ENCODE measurements at places on chromosomes 11 and 22.

DNA sequence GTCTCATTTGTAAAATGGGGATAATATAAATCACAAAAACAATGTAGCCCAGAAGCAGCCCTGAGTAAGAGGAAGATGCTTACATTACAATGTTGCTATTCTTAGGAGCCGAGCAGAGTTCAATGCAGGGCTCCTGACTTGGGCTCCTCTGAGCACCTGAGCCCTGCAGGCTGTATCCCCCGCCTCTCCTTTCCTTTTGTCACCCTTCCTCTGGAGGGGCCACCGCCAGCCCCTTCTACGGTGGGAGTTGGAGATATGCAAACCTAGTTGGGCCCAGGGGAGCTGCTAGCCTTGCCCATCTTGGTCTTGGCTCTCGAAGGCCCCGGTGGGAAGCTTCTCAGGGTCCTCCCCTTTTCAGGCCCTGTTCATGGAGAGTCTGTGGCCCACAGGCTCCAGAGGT lies 8.4 kb upstream of the CSNK1E start:
- DNase-seq = no peak

- DNase-seq = peak; percentile 83
Observed at GRCh38 chr11:72814286-72815109, at the start of gene ATG16L2. ATG16L2 (plus strand) TSS chr11:72814411; CDS start chr11:72814446, 35 bp downstream.

GRCh38 chr11:102840018-102840417 lies 3.4 kb downstream of the MMP3 start:
- no peak for DNase-seq

DNA sequence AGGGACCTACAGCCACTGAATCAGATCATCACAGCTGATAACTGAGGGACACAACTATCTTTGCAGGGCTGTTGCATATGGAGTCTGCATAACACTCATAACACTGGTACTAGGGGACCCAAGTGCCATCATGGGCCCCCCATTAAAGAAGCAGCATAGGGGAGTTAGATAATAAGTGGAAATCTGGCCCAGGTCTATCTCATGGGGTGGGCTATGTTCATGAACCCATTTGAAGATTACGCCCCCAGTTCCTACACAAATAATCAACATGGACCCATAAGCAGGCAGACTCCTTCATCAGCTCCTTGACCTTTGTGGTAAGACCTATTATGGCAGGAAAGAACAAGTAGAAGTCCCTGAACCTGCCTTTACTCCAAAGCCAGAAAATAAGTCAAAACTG lies 48.8 kb downstream of the ASCL2 start:
- DNase-seq = no peak

- no peak for DNase-seq
Observed at GRCh38 chr11:40602866-40603552, 856.4 kb downstream of the LRRC4C start.

- no peak for DNase-seq
Observed at GRCh38 chr22:24948356-24949202, 2.1 kb upstream of the LHFPL7 start.

- no peak for DNase-seq
Observed at GRCh38 chr11:47061429-47062178, 115.1 kb downstream of the ARFGAP2 start.

- DNase-seq = no peak
Observed at GRCh38 chr11:34647131-34647530, 26.2 kb downstream of the EHF start.

DNA sequence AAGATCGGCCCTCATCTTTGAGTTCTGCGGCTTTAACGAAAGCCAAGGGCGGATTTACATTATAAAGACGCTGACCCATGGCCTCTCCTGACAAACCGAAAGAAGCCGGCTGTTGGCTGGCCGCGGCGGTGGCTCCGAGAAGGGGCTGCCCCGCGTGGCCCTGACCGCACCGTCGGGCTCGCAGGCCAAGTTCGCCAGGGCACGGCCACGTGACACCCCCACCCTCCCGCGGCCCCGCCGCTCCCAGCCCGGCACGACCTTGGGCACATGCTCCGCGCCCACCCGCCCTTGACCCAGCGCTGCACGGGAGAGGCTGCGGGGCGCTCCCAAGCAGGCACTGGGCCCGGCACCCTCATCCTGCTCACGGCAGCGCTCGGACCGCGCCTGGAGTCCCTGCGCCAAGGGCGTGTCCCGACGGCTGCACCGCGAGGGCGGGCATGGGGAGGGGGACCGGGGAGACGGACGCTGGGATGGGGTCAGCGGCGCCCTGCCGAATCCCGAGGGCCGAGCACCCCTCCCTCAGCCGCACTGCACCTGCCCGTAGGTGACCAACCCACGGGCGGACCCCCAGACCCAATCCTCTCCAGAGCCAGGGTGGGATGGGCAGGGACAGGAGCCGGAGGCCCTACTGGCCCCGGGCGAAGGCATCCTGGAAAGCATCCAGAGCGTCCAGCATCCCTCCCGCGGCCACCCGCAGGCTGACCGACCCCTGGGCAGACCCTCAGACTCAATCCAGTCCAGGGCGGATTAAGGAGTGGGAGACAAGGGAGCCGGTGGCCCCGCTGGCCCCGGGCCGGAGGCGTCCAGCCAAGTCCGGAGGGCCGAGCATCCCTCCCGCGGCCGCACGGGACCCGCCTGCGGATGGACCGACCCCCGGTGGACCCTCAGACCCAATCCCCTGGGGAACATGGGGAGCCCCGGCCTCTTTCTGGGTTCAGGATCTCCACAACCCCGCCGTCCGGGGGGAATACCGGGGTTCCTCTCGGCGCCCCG lies 759 bp downstream of the CPT1A start:
- no peak for DNase-seq

DNA sequence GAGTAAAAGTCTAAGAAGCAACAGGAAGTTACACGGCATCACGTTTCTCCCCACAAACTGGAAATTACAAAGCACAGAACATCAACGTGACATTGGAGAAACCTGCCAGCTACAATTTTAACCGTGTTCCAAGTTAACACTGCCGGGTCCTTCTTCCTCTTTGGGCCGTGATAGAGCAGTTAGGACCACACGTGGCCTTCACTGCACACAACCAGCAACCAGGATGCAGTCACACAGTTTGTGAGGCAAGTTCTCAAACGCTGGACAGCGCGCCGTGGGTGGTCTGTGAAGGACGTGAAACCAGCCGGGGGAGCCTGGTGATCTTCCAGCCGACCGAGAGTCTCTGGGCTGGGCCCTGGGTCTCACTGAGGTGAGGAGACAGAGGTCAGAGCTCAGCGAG lies 14.6 kb downstream of the C11orf21 start:
- DNase-seq = no peak

- no peak for DNase-seq
Observed at GRCh38 chr11:64989416-64989815, 7.4 kb downstream of the BATF2 start.

- no peak for DNase-seq
Observed at GRCh38 chr11:9462806-9463537, 2.2 kb downstream of the ZNF143 start.

GRCh38 chr11:85182441-85183387 lies 444.4 kb downstream of the DLG2 start:
- DNase-seq = no peak

GRCh38 chr11:129373489-129373953 lies 2.1 kb upstream of the BARX2 start:
- no peak for DNase-seq

DNA sequence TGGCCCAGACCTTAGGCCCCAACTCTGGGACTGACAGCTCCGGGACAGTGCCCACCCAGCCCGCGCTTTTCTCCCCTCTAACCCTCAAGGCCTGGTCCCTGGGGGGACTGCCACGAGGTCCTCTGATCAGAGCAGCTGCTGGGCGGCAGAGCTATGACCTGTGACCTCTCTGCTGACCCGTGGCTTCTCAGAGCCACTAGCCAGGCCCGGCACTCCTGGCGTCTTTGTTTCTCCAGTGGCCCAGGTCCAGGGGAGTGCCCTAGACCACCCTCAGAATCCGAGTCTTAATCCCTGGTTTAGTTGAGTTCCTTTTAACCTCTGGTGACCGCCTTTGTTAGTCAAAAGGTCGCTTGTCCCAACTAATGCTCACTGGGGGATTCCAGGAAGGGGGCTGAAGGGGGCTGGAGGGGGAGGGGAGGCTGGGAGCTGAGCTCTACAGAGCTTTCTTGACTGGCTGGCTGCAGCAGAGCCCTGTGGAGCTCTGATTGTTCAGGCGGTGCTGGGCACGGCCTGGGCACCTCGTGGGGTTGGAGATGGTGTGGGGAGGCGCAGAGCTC lies 1.2 kb downstream of the FBLN1 start:
- DNase-seq = no peak

DNA sequence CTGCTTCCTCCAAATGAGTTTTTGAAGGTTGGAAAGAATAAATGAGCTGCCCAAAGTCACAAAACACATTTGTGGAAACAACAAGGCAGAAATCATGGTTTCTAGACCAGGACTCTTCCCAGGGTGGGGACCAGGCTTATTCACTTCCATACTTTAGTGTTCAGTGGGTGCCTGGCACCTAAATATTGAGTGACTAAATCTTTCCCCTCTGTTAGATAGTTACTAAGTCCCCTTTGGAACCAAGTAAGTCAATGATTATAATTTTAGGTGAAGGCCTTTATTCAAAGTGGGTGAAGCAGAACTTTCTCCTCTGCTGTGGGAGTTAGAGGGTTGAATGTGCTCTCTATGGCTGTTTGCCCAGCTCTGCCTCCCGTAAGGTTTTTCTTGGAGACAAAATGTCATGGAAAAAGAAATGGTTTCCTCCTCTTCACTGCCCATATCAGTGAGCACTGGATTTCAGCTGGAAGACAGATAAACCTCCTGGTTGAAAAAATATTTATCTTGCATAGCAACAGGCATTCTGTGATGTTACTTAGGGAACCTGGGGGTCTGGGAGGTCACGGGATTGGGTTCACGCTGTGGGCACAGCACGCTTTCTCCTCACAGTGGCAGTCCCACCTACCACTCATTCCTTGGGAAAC lies 117.8 kb downstream of the CCDC81 start:
- DNase-seq = no peak

DNA sequence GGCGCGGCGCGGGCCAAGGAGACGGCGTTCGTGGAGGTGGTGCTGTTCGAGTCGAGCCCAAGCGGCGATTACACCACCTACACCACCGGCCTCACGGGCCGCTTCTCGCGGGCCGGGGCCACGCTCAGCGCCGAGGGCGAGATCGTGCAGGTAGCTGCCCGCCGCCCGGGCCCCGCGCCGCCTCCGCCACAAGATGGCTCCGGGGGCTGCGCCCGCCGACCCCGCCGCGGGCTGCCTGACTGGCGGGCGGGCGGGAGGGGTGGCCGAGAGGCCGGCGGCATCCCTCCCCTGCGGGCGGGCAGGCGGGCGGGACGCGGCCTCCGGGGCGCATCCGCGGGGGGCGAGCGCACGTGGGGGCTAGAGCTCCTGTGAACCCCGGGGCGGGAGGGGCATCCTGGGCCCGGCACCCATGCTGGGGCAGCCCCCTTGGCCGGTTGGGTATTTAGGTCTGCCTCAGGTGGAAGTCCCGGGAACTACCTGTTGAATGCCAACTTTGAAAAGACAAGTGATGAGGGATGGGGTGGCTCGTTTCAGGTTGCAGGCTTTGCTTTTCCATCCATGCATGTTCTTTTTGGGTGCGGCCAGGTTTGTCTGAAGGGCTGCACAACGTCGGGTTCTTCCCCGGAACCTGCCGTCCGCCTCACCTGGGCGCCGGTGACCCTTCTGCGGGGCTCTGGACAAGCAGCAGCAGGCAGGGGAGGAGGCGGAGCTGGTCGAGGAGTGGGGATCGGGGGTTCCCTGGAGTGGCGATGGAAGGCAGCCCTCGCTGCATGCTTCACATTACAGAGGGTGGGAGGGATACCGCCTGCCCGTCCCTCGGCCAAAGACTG lies 760 bp downstream of the ZNRF3 start:
- DNase-seq = peak; percentile 32

DNA sequence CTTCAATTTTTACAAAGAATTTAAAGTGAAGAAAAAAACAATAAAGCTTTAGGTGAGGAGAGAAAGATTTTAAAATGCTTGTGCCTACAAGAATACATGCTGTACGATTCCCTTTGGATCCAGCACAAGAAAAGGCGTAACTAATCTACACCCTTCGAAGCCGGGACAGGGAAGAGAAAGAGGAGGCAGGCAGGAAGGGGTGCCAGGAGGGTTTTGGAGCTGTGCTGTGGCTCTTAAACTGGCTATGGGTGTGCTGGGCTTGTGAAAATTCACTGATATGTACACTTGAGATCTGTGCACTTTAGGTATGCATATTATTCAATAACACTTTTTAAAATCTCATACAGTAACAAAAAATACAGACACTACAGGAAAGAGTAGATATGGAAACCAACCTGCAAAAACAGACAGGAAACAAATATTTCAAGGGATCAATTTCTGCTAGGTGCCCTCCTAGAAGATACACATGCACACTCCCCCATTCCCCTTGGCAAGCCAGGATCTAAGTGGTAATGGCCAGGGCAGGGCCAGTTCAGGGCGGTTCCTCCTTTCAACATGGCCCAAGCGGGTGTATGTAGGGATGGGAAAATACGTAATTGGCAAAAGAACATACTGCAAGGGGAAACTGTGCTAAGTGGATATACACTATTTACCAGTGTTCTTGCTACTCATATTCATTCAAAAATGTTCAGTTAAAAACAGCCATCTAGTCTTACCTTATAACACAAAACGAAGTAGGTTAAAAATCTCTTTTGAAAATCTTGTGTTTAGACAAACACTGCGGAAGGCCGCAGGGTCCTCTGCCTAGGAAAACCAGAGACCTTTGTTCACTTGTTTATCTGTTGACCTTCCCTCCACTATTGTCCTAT lies 54.2 kb downstream of the PACSIN2 start:
- no peak for DNase-seq

DNA sequence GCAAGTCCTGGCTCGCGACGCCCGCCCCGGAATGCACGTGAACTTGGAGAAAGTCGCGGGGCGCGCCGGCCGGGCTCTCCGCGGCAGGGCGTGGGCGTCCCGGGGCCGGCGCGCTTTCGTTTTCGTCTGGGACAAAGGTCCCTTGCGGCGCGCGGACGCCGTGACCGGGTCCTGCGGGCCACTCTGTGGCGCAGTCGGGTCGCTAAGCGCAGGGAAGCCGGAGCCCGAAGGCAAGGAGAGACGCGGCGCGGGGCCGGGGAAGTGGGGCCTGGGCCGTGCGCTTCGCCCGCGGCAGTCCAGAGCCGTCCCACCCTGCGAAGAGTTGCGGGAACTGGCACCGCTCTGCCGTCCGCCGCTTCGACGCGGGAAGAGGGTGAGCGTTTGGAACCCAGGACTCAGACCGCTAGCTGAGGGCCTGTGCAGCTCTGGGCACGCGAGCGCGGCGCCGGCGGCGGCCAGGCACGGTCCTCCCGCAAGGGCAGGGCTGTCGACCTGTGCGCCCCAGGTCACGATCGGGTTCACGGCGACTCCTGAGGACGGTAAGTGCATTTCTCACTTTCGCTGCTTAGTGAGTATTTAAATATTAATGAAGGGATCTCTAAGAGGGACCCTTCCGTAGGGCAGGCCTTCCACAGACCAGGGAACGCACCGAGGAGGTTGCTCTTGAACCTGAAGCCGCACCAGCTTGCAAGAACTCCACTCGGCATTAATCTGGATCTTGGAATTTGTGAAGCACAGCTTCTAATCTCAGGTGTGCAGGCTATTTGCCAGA lies 78.0 kb upstream of the PPARA start:
- DNase-seq = peak; percentile 37

GRCh38 chr11:117618982-117619355 lies 178.0 kb downstream of the DSCAML1 start:
- DNase-seq = no peak

DNA sequence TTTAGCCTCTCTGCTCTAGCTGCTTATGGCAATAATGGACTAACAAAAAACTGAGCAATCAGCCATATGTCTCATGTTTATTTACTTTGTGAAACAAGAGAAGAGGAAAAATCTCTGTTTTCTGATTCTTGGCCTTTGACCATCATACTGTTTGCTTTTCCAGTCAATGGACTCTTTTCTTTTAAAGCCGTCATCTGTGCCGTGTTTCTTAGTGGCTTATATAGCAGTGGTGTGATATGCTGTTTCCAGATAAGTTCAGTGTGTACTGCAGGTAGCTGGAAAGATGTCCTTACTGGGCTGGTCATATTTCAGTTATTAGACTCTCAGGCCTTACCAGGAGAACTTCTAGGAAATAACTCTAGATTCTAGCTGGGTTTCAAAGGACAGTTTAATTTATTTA lies 33.6 kb upstream of the TECTA start:
- no peak for DNase-seq

Measured in activated CD4-positive, alpha-beta T cell treated with anti-CD3 and anti-CD28 coated beads, Interleukin-2, amount 50 U/mL, for 4 hours (primary cell).